ENCODE measurements at places on chromosomes 7 and 10.

GRCh38 chr7:75040512-75040911 is 33.1 kb downstream of the RCC1L start:
- no peak for DNase-seq

DNA sequence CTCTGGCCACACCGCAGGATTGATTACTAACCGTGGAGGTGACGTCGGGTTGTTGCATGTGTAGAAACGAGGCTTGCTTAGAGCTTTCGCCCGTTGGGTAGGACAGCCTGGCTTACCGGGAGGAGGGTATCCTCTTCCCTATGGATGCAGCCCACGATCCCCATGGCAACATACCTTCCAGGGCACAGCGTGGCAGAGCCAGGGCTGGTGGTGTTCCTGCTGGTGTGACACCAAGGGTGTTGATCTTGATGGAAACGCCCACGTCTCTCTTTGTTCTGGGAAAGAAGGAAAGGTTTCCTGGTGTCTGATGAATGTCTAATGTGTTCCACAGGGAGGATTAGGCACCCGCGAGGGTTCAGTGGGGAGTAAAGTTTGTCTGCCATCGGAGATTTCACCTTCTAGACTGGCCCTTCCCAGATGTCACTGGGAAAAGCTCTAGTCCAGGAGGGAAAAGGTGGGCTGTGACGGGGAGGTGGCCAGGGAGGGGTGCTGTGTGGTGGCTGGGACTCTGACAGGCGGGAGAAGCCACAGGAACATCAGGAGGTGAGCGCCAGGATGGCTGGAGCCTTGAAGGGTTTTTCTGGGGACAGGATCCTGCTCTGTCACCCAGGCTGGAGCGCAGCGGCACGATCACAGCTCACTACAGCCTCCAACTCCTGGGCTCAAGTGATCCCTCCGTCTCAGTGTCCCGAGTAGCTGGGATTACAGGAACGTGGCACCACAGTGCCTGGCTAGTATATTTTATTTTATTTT is 102.1 kb downstream of the CUX1 start:
- DNase-seq: no peak

- no peak for DNase-seq
Measured at GRCh38 chr7:25117226-25118047, 7.6 kb downstream of the CYCS start.

GRCh38 chr7:9776900-9777299 is 1196.8 kb upstream of the PHF14 start:
- no peak for DNase-seq

- DNase-seq: no peak
Measured at GRCh38 chr10:106173838-106174237, 990.7 kb downstream of the SORCS1 start.

- DNase-seq: no peak
Measured at GRCh38 chr10:11879387-11880094, 56.4 kb downstream of the PROSER2 start.

GRCh38 chr10:84348860-84349259 is 20.5 kb downstream of the CCSER2 start:
- DNase-seq: no peak

DNA sequence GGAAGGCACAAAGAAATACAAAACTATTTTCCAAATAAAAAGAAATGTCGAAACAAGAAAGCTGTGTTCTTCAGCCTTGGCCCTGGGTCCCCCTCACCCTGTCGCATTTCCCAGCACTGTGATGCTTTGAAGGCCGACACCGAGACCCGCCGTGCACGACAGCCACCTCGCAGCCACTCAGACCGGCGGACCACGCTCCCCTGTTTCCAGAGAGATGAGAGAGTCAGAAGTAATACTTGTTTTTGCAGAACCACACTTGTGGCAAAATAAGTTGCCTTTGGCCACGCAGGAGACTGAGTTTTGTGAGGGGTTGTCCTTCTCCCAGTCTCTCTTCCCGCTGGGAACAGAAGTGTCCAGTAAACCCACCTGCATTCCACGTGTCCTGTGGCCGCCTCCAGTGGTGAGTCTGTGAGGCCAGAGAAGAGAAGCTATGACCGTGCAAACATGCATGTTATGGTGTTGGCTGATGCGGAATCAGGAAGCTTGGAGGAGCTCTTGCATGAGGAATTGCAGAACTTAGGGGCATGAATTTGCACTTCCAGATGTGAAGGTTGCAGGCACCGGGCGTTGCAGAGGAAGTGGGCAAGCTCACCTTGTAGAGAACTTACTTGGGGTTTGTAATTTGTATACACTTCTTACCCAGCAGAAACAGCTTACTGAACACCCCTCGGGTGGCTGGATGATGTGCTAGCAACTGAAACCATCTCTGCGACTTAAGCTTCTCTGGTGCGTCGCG is 194.5 kb downstream of the EBF3 start:
- no peak for DNase-seq

DNA sequence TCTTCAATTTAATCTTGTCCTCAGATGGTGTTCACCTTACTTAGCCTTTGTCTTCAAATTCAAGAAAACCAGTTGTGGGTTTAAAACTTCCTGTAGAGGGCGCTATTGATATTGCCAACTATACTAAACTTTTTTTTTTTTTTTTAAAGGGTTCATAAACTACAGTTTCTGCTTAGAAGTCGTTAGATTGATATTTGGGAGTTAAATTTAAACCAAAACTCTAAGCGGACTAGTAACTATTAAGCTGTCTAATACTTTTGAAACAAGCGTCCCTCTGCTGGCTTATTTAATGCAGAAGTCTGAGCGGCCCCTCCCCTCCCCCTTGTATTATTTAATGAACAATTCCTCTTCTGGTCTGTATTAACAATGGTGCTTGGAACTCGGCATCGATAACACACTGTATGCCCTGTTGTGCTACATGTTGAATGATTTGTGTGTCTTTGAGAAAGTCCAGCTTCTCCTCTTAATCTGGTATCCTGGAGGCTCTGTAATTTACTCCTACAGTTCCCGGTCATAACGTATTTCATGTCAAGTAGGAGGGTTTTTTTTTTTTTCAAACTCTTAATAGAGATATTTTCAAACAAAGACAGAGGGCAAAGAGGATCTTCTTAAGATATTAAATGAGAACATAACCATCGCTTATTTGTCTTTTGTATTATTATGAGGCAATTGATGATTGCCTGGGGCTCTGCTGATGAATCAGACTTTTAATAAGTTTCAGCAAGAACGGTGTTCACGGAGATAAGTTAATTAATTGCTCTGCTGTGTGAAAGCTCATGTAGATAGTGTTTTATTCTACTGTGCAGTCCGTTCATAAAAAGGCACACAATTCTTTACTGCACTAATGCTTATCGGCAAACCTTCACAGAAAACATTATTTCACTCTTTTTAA is 22.6 kb upstream of the CREB5 start:
- DNase-seq: no peak

- no peak for DNase-seq
Measured at GRCh38 chr10:47372726-47373125, 11.4 kb downstream of the ZNF488 start.

DNA sequence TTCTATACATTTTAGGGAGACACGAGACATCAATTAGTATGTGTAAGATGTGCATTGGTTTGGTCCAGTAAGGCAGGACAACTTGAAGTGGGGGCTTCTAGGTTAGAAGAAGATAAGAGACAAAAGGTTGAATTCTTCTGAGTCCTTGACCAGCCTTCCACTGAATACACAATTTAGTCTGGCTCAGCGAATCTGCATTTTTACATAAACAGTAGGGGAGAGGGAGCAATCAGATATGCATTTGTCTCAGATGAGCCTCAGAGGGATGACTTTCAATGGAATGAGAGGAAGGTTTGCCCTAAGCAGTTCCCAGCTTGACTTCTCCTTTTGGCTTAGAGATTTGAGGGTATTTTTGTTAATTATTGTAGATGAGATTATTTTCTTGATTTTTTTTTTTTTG is 20.0 kb upstream of the C10orf90 start:
- DNase-seq: no peak

- no peak for DNase-seq
Measured at GRCh38 chr7:41536122-41536872, 166.6 kb downstream of the INHBA start.

- no peak for DNase-seq
Measured at GRCh38 chr7:111390000-111390399, 172.3 kb downstream of the IMMP2L start.

GRCh38 chr10:44684661-44685060 is 226.5 kb upstream of the TMEM72 start:
- DNase-seq: no peak

DNA sequence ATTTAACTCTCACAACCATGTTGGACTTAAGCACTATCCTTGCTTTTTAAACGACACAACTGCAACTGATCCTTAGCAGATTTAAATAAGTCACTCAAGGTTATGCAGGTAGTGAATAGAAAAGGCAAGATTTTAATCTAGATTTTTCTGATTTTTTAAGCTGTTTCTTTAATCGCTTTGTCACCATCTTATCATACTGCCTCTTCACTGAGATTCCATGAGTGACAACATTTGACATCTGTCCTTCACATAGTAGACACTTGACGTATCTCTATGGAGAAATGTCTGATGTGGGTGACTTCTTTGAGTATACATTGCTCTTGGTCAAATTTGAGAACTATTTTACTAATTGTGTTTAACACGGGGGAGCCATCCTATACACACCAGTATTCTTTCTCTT is 839.7 kb downstream of the GATA3 start:
- DNase-seq: no peak

GRCh38 chr10:114081911-114082583 is 38.4 kb downstream of the ADRB1 start:
- no peak for DNase-seq

DNA sequence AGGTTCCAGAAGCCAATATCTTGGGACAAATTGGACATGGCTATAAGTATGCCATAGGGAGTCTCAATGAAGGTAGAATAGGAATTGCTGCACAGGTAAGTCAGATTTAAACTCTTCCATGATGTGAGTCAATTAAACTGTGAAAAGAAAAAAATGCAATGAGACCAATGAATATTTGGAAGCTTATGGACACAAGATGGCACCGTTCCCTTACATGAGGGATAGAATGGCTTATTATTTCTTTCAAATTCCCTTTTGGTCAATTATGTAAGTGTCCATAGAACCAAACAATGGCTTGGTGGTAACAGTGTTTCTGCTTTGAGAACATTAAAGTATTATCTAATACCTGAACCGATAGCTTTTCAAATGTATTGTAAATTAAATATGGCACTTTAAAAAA is 35.6 kb downstream of the ACADSB start:
- no peak for DNase-seq

- no peak for DNase-seq
Measured at GRCh38 chr7:23333671-23334246, 34.6 kb downstream of the MALSU1 start.

GRCh38 chr7:99184532-99185218 is 23.2 kb downstream of the KPNA7 start:
- no peak for DNase-seq

- no peak for DNase-seq
Measured at GRCh38 chr10:80501913-80502521, 35.7 kb upstream of the SH2D4B start.

DNA sequence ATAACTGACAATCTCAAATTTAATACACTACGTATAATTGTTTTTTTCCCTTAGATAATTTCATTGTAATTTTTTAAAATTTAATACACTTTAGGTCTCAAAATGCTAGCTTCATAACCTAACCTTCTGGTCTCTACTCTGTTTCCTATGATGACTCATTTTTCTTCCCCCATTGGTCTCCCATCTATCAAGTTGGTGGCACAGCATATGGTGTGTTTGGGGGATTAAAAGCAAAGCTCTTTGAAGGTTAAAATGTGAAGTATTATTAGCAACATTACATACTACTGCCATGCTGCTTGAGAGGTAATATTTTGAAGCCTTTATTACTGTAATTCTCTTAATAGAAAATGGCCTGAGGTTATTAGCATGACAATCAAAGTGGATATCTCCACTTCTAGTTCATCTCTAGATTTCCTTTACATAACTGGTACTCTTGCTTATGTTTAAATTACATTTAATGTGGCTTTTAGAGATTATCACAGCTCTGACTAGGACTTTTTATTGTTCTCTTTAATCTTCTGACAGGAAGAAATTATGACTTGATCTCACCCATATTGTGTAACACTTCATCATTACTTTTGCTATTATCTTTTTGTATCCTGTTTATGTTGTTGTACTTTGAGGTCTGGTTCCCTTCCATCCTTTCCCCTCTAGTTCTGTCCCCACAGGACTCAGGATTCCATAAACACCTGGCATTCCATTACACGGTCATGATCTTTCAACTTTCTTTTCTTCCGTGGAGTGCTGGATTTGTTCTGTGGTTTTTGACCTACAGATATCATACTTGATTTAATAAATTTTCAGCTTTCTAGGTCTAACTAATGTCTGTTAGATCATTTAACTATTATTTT is 185.1 kb downstream of the SEMA3D start:
- DNase-seq: no peak

GRCh38 chr7:41655426-41655825 is 47.5 kb downstream of the INHBA start:
- no peak for DNase-seq

DNA sequence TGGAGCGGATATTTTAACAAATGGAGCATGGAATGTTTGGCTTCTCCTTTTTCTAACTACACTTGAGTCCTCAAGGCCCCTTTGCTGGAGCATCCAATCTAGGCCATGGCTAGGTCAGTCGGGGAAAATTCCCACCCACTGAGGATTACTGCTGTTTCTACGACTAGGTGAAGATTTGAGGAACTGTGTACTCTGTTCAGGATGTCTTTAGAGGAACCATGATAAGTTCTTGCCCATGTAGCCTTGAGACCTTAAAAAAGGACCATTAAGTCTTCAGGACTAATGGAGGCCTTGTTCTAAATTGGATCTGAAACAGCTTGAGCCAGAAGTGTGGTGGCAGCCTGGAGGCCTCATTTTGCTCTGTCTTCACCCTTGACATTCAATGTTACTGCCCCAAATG is 6.2 kb downstream of the AGK start:
- no peak for DNase-seq

DNA sequence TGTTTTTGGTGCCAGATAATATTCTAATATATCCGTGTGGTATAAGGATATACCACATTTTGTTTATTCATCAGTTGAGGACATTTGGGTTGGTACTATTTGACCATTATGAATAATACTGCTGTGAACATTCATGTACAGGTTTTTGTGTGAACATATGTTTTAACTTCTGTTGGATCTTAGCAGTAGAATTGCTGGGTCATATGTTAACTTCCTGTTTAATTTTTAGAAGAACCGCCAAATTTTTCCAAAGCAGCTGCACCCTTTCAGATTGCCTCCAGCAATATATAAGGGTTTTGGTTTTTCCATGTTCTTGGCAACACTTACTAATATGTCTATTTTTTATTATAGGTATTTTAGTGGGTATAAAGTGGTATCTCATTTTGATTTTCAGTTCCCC is 22.8 kb downstream of the VPS26A start:
- no peak for DNase-seq

DNA sequence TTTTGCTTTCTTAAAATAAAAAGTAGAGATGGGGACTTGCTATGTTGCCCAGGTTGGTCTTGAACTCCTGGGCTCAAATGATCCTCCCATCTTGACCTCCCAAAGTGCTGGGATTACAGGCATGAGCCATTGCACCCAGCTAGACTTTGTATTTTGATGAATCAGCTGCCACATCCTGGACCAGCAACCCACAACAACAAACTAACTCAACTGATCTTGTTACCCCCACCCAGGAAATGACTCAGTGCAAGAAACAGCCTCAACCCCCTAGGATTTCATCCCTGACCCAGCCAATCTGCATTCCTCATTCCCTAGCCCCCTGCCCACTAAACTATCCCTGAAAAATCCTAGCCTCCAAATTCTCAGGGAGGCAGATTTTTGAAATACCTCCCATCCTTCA is 123.8 kb downstream of the IPMK start:
- DNase-seq: no peak

GRCh38 chr10:8279598-8279997 is 225.1 kb downstream of the GATA3 start:
- no peak for DNase-seq
